Fibroblast of skin of left biceps (primary cell): ENCODE measurements at places on chromosomes 16 and 17.

- no peak for DNase-seq
These were observed 6.5 kb downstream of the ABHD15 start for GRCh38 chr17:29560316-29560715.

DNA sequence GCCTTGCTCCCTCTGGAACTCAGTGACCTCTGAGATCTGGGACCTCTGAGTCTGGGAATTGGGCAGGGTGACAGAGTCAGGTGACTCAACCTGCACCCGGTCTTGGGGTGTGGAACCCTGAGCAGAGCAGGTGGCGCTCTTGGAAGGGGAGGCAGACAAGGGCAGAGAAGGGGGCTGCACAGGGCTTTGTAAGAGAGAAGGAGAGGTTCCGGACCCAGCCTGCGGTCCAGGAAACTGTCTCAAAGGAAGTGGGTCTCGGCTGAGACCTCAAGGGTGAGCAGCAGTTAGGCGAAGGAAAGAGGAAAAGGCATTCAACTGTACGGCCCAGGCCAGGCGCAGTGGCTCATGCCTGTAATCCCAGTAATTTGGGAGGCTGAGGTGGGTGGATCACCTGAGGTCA, 10.0 kb upstream of the RIPOR1 start:
- no peak for DNase-seq

DNA sequence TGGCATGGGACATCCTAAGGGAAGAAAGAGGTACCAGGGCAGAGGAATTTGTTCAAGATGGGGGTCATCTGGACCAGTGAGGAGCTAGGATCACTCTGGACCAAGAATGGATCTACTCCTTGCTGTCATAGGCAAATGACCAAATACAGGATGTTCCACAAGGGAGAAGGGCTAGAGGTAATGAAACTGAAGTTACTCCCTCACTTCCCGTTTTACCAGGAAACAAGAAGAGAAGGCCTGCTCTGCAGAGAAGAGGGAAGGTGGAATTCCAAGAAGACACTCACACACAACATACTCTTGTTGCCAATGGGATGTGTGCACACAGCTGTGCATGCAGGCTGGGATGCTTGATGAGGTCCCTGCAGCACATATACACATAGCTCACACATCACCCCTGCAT, 38.6 kb downstream of the NEUROD2 start:
- DNase-seq, result no peak

DNA sequence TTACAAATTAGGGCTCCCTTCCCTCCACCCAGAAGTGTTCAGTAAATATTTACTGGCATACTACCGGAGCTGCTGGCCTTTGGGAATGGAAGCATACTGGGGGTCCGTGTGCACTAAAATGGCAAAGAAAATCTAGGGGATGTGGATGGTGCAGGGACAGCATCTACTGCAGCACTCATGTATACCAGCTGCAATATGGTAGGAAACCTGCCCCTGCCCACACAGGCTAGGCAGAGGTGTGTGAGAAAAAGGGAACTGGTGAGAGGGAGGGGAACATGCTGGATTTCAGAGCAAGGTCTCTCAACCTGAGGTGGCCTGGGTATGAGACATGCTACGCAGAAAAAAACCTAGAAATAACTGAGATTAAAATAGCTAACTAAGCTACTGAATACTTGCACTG, 145.4 kb downstream of the CDH13 start:
- no peak for DNase-seq

GRCh38 chr16:54952195-54952594, 21.5 kb downstream of the IRX5 start:
- DNase-seq, result no peak

GRCh38 chr16:72182976-72183375, 11.0 kb upstream of the PMFBP1 start:
- DNase-seq, result no peak
